CD4-positive, CD25-positive, alpha-beta regulatory T cell (primary cell): ENCODE measurements at places on chromosomes 6 and 20. TPM values are rescaled to one million over a fixed set of nuclear protein-coding genes. Genes with fewer than 3 reads are reported as not detected.

GRCh38 chr20:24321973-24322372, 147.5 kb upstream of the SYNDIG1 start:
- no peaks in the 10 kb centered on the region for H3K27me3 ChIP-seq
- H3K36me3 ChIP-seq = no peaks in the 10 kb centered on the region
- no peak overlapping the region for H3K4me3 ChIP-seq
- no peak for DNase-seq
- no peak overlapping the region for H3K27ac ChIP-seq

DNA sequence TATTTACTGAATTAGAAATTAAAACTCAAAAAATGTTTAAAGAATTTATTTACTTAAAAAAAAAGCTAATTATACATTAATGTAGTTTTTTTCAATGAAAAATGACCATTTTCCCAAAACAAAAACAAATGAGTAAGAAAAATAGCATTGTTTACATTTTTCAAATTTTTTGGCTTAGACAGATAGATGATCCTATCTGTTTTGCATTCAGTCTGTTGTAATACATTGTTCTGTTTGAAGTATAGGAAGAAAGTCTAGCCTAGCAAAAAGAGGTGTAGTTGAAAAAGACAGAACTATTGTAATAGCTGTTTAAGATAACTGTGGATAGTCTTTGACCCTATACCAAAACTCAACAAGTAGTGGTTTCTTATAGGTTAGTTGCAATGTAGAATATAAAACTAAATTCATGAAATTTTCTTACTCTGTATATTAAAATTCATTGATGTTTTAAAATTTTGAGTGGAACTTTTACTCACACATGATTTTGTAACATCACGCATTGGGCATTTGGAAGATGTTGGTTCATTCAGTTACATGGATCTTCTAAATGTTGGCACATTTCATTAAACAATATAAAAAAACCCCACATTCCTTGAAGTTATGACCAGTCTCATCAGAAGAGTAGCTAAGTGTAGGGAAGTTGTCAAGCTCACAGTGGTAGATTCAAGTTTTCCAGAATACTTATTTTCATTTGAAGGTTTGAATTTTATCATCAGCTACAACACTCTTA, 62.0 kb downstream of the KCNS1 start:
- H3K4me1 ChIP-seq = peaks cover 65% of the 10 kb centered on the region
- peaks cover 75% of the 10 kb centered on the region for H3K36me3 ChIP-seq
- H3K4me3 ChIP-seq = no peak overlapping the region
- DNase-seq = no peak
- H3K27ac ChIP-seq = peak overlapping the region; percentile 34

- no peak overlapping the region for H3K4me3 ChIP-seq
- no peak overlapping the region for H3K27ac ChIP-seq
- DNase-seq = no peak
- H3K36me3 ChIP-seq = no peaks in the 10 kb centered on the region
- peaks cover 33% of the 10 kb centered on the region for H3K4me1 ChIP-seq
These were observed 2.4 kb upstream of the MDGA1 start for GRCh38 chr6:37699887-37700619.

DNA sequence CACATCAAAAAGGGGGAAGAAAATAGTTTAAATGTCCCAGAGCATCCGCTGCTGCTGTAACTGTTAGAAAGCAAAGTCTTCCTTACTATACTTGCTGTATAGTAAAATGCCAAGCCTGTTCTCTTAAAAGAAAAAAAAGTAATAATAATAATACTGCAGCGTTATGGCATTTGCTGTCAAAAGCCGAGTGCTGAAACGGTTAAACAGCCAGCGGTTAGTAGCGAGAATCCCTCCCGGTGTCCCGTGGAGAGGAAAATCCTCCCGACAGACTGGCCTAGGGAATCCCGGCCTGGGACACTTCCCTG, 19.5 kb upstream of the NFATC2 start:
- peaks cover 41% of the 10 kb centered on the region for H3K27me3 ChIP-seq
- H3K36me3 ChIP-seq = no peaks in the 10 kb centered on the region
- H3K4me3 ChIP-seq = peak overlapping the region; percentile 40
- H3K4me1 ChIP-seq = peaks cover 28% of the 10 kb centered on the region

- H3K27me3 ChIP-seq = no peaks in the 10 kb centered on the region
- H3K4me3 ChIP-seq = no peak overlapping the region
- no peaks in the 10 kb centered on the region for H3K36me3 ChIP-seq
- H3K4me1 ChIP-seq = peaks cover 12% of the 10 kb centered on the region
- DNase-seq = no peak
These were observed 45.1 kb downstream of the TMEM242 start for GRCh38 chr6:157278171-157278570.

Gene ZC3H12D
- 251 TPM for total RNA-seq

Gene TRAM2
- total RNA-seq = 12.0 TPM

Gene LY6G5C
- 3.1 TPM for total RNA-seq

DNA sequence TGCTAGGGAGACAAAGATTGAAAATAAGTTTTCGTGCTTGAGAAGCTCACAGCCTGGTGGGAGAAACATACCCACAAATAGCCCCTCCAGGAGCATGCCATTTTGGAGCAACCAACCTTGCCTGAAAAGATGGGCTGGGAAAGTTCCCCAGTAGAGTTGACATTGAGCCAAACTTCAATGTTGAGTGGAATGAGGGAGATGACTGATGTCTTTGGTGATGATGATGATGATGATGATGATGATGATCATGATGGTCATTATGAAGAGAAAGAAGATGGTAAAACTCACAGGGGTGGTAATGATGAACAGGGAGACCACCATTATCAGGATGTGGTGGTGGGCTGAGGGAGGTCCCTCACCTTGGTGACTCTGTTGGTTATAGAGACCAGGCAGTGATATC, 283.9 kb upstream of the RNF24 start:
- H3K27me3 ChIP-seq = no peaks in the 10 kb centered on the region
- DNase-seq = no peak
- no peak overlapping the region for H3K4me3 ChIP-seq
- no peak overlapping the region for H3K27ac ChIP-seq
- H3K4me1 ChIP-seq = no peaks in the 10 kb centered on the region
- no peaks in the 10 kb centered on the region for H3K36me3 ChIP-seq

Gene TGM2
- not detected for total RNA-seq

Gene SGK2
- total RNA-seq = 1.7 TPM

- no peak overlapping the region for H3K27ac ChIP-seq
- peaks cover 1% of the 10 kb centered on the region for H3K27me3 ChIP-seq
- H3K4me3 ChIP-seq = no peak overlapping the region
- H3K36me3 ChIP-seq = no peaks in the 10 kb centered on the region
- peak; percentile 75 for DNase-seq
These were observed 23.8 kb upstream of the BNIP5 start for GRCh38 chr6:36360241-36361054.

DNA sequence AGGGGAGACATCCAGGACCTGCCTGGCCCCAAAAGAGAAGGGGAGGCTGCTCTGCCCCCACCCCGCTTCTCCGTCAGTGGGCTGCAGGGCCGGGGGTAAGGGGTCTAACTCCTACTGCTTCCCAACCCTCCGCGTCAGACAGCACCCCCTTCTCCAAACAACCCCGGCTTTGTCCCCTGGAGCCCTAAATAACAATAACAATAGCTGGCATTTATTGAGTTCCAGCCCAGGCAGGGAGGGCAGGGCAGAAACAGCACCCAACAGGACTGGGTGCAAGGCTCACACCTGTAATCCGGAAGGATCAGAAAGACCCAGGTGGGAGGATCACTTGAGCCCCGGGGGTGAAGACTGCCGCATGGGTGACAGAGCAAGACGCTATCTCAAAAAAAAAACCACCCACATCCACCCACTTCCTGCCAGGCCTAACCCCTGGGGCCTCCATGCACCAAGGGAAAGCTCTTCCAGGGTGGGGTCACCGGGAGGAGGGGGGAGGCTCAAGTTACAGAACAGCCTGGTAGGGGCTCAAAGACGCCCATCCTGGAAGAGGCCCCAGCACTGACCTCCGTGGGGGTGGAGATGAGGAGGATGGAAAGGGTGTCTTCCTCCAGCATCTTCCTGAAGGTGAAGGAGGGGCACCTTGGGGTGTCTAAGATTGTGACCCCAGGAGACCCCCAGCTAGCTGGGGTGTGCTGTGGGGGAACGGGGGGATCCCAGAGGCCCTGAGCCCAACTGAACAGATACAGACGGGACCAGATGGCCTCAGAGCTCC, 1.3 kb upstream of the FNDC11 start:
- H3K27me3 ChIP-seq = no peaks in the 10 kb centered on the region
- peaks cover 28% of the 10 kb centered on the region for H3K4me1 ChIP-seq
- no peaks in the 10 kb centered on the region for H3K36me3 ChIP-seq
- DNase-seq = peak; percentile 87
- peak overlapping the region; percentile 37 for H3K4me3 ChIP-seq
- peak overlapping the region; percentile 81 for H3K27ac ChIP-seq

- H3K4me3 ChIP-seq = peak overlapping the region; percentile 55
- no peaks in the 10 kb centered on the region for H3K36me3 ChIP-seq
- H3K4me1 ChIP-seq = peaks cover 20% of the 10 kb centered on the region
- no peaks in the 10 kb centered on the region for H3K27me3 ChIP-seq
These were observed 8.6 kb upstream of the GABBR1 start for GRCh38 chr6:29641430-29642148.

DNA sequence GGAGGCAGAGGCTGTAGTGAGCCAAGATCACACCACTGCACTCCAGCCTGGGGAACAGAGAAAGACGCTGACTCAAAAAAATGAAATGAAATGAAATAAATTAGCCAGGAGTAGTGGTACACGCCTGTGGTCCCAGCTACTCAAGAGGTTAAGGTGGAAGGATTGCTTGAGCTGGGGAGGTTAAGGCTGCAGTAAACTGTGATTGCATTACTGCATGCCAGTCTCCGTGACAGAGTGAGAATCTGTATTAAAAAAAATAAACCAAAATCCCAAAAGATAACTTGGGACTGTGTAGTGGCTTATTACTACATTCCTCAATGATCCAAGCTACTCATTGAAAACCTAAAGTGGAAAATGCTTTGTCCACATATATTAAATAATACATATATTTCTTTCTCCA, 87.0 kb downstream of the SGK1 start:
- no peaks in the 10 kb centered on the region for H3K27me3 ChIP-seq
- no peak overlapping the region for H3K27ac ChIP-seq
- no peak overlapping the region for H3K4me3 ChIP-seq
- H3K36me3 ChIP-seq = no peaks in the 10 kb centered on the region

DNA sequence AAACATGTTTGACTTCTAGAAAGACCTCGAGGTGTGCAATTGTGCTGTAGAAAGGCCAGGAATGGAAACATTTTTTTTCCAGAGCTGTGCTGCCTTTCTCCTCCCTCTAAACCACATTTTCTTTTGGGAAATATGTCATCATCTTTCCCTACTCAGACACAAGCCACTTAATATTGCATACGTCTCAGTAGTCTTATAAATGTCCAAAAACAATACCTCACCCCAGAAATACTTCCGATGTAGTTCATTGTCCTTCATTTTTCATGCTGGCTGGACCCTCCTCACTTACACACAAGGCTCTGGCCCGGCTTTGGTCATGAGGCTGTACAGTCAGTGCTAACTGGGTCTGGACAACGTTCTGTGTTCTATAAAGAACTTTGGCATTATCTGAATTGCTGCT, 126.4 kb downstream of the SCML4 start:
- H3K4me3 ChIP-seq = no peak overlapping the region
- H3K27me3 ChIP-seq = peaks cover 8% of the 10 kb centered on the region
- H3K27ac ChIP-seq = no peak overlapping the region

- H3K27me3 ChIP-seq = peaks cover 3% of the 10 kb centered on the region
- no peak within 1 kb of the TSS for H3K27ac ChIP-seq
- no peak within 1 kb of the TSS for H3K4me3 ChIP-seq
- H3K36me3 ChIP-seq = no peaks in the 10 kb centered on the region
These were observed at the start of gene GABRR1 for GRCh38 chr6:89217299-89217910. GABRR1 (minus strand) TSS chr6:89217358; CDS start chr6:89217322, 36 bp downstream.

DNA sequence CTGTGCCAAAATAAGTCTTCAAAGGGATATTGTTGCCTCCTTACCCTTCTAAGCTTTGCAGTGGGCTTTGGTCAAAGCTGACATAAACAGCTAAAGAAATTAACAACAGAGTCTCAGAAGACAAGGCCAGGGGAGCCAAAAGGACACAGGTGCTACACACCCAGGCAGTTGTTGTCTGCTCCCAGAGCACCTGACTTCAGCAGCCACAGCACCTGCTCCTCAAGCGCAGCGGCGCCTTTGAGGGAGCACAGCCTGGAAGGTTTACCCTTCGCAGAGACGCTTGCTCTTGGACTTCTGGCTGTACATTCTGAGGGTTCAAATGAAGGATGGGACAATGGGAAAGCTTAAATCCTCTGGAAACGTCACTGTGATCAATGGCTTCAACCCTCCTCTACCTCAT, 16.6 kb downstream of the B4GALT5 start:
- peaks cover 41% of the 10 kb centered on the region for H3K4me1 ChIP-seq
- H3K36me3 ChIP-seq = no peaks in the 10 kb centered on the region
- no peak overlapping the region for H3K27ac ChIP-seq
- no peak overlapping the region for H3K4me3 ChIP-seq

DNA sequence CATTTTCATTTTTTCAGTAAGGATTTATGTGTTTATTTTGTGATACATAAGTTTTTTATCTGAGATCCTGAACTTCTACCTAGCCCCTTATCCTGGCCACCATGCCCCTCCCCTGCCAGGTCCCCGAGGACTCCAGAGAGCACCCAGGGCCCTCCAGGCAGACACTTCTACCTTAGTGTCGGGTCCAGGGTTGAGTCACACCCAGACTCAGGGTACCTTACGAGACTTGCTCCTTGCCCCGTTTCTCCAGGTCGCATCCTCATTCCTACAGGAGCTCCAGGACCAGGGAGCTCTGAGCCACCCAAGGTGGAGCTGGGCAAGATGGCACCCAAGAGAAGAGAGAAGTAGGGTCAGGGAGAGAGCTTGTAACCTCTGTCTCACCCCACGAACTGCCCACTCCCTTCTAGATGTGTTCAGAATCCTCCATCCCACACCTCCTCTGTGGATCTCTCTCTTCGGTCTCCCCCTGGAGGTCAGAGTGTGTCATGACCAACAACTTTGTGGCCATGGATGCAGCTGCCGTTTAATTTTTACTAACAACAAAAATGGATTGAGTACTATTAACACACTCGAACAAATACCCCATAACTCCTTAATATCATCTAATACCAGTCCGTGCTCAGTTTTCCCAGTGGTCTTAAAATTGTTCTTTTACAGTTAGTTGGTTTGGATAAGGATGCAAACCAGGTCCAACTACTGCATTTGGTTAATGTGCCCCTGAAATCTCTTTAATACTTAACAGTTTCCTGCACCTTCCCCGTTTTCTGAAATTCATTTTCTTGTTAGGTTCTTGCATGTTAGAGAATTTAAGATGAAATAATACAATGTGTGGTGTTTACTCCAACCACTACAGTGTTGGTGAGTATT, 130.6 kb upstream of the INSM1 start:
- DNase-seq = no peak
- no peaks in the 10 kb centered on the region for H3K4me1 ChIP-seq
- H3K27me3 ChIP-seq = peaks cover 1% of the 10 kb centered on the region
- no peak overlapping the region for H3K4me3 ChIP-seq
- no peak overlapping the region for H3K27ac ChIP-seq

Gene HAO1
- not detected for total RNA-seq

- H3K4me3 ChIP-seq = no peak overlapping the region
- H3K27ac ChIP-seq = no peak overlapping the region
- H3K27me3 ChIP-seq = peaks cover 2% of the 10 kb centered on the region
- no peak for DNase-seq
- no peaks in the 10 kb centered on the region for H3K36me3 ChIP-seq
- H3K4me1 ChIP-seq = no peaks in the 10 kb centered on the region
These were observed 91.0 kb downstream of the TBXT start for GRCh38 chr6:166076625-166077024.
